NCI-H774 (cell line): ENCODE measurements at places on chromosomes 4 and X.
A peak's percentile ranks its signal among the peaks of the same experiment; 100 is the strongest.

- peak; percentile 5 for DNase-seq
Measured at GRCh38 chr4:124111922-124112321, 600.6 kb downstream of the ANKRD50 start.

DNA sequence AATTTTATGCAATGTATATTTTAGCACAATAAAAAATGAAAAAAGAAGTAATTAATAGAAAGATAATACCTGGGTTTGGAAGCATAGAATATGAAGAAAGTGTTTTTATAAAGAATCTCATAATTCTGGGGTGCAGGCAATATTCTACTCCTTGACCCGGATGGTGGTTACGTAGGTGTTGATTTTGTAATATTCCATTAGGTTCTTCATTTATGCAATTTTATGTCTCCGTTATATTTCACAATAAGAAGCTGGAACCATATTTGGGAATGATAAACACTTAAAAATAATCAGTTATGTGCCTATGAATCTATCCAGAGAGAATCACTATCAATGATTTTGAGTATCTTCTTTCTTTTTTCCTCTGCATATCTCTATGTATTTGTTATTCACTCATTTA is 38.5 kb downstream of the CHRNA9 start:
- DNase-seq, result no peak

- DNase-seq, result no peak
Measured at GRCh38 chr4:45663628-45664081, 460.2 kb downstream of the GABRG1 start.

DNA sequence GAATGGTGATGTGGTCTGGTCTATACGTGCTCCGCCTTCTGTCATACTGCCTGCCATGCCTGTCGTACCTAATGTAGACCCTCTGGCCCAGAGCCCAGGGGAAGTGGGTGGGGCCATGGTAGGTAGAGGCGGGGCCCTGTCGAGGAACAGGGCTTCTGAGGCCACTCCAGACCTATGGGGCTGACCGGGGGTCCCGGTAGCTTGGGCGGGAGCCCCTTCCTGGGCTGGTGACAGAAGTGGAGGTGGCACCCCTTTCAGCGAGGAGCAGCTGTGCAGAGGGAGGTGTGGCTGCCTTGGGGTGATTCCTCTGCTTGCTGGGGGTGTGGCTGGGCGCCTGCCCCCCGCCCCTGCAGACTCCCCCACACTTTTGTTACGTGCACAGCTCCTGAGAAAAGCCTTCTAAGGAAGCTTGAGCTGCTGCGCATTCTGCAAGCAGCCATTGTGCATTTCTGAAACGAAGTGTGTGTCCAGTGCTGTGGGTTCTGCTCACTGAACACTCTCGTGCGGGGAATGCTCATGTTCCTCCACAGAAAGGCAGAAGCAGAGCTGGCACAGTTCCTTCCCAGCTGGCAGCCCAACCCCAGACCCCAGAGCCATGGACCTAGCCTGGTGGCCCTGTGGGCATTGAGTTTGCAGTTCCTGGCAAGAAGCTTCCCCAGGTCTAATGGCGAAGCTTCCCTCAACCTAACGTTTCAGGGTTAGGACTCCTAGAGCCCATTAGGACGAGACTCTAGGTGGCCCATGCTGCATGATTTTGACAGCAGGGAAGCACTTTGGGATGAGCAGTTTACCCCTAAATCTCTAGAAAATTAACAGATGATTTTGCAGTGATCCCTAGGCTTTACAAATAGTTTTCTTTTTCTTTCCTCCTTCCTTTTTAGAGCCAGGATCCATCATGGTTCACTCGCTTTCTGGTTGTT is 72.7 kb upstream of the HGFAC start:
- DNase-seq, result no peak

DNA sequence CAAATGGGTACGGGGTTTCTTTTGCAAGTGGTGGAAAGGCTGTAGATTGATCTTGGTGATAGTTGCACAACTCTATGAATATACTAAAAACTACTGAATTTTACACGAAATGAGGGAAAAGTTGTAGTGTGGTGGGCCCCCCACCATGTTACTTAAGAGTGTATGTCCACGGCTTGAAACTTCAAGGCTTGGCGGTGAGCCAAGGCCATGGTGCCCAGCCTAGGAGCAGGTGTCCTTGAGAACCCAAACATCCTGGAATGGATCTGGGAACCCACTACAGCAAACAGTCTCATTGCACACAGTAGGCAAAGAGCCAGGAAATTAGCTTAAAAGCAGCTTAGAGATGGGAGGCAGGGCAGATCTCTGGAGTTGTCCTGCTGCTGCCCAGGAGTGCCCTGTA is 62.9 kb downstream of the BRCC3 start:
- DNase-seq, result no peak

DNA sequence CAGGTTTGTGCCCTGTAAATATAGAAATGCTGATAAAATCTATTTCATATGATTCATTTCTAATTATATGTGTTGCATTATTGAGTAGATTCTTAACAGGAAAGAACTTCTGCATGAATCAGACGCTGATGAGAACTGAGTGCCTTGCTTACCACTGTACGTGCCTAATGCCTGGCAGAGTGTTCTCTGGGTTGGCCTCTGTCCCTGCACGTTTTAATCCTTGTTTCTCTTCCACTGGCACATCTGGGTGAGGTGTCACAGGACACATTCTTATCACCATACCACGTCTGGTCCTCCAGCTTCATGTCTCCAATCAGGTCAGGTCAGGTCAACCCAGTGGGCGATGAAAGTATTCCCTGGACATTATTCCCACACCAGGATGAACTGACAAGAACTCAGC is 53.6 kb downstream of the KLF3 start:
- no peak for DNase-seq

DNA sequence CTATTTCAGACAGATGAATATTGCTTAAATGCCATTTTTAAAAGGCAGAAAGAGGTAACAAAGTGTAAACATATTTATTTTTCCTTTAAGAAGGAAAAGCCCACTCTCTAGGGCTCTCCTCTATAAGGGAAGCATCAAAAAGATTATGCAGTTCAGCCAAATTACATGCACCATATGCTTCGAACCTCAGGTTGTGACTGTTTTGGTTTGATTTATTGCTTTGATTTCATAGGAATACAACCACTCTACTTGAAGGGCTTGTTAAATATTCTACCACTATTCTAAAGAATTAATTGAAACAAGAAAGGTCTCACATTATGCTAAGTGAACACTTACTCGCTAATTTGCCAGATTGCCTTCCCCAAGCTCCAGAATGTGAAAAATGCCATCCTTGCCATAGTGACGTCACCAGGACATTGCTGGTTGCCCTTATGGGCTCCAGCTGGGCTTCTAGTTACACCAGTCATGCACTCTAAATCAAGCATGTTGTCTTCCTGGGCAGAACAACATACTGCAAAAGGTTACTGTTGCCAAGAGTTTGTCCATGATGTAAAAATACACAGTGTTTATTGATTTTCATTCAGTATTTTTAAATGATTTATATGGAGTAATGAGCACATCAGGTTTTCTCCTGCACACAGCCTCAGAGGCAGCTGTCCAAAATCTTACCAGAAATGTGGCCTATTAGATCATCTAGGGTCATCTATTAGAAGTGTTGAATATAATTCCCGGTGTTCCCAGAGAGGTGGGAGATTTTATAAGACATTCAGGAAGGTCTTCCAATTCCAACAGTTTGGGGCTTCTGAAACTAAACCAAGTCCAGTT is 164.4 kb upstream of the RAPGEF2 start:
- DNase-seq, result no peak

DNA sequence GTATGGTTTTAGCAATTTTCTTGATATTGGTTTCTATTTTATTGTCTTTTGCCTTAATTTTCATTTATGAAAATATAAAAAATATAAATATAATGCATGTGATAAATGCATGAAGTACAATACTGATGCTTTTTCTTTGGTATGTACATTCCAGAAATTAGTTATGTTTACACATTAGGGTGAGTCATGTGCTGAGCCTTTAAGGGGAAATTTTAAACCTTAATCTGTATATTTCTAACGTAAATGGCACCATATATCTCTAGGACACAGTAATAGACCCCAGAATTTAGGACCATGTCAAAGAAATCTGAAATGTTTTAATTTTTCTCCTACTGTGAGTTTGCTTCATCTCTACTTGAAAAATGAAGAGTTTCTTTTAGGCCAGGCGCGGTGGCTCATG is 117.8 kb upstream of the SPRY1 start:
- DNase-seq, result no peak

GRCh38 chrX:113975441-113975840 is 608.4 kb upstream of the HTR2C start:
- no peak for DNase-seq

DNA sequence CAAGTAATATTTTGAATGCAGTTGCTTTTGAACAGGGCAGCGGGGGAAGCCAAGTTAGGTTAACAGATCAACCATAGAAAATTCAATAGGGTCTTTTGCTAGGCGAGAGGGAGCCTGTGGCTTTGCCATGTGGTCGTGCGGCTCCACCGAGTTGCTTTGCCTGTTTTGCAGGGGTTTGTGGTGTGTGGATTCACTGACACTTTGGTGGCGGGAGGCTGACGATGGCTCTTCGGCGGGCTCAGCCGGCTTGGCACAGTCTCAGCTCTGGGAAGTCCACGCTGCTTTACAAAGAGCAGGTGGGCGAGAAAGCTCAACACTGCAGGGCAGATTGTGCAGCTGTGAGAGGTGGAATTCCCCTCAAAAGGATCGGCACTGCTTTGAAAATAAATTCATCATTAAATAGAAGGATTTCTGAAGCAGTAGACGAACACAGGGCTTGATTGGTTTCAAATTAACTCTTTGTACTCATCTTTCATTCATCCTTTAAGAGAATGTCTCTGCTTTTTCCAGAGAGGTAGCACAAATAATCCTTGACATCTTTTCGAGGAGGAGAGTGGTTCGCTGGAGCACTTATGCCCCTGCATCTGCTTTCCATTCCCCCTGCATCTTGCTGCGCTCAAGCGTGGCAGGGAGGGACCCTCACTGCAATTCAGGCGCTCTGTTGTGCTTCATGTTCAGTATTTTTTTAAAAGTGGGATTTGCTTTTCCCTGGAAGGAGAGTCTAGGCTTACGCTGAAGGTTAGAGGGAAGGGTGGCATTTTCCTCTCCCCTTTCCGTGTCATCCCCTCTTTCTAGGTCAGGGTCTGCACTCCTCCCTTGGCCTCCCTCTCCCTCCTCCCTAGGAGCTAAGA is 201.8 kb upstream of the LEF1 start:
- DNase-seq, result no peak

DNA sequence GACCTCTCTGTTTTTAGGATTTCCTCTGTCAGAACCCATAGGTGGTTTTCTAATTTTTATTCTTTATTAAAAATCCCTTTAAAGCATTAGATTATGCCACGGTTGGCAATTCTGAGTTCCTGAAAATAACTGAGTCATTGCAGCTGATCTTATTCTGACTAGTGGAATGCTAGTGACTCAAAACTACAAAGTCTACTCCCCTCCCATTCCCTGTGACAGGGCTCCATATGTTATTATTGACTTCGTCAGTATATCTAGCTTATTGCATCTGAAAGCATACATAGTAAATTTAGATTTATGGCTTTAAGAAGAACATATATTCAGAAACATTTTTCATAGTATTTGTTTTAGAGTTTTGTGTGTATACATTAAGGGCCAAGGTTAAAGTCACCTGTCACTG is 38.5 kb downstream of the HERC3 start:
- no peak for DNase-seq

- DNase-seq, result no peak
Measured at GRCh38 chrX:114584983-114585842, 1.3 kb downstream of the HTR2C start.

DNA sequence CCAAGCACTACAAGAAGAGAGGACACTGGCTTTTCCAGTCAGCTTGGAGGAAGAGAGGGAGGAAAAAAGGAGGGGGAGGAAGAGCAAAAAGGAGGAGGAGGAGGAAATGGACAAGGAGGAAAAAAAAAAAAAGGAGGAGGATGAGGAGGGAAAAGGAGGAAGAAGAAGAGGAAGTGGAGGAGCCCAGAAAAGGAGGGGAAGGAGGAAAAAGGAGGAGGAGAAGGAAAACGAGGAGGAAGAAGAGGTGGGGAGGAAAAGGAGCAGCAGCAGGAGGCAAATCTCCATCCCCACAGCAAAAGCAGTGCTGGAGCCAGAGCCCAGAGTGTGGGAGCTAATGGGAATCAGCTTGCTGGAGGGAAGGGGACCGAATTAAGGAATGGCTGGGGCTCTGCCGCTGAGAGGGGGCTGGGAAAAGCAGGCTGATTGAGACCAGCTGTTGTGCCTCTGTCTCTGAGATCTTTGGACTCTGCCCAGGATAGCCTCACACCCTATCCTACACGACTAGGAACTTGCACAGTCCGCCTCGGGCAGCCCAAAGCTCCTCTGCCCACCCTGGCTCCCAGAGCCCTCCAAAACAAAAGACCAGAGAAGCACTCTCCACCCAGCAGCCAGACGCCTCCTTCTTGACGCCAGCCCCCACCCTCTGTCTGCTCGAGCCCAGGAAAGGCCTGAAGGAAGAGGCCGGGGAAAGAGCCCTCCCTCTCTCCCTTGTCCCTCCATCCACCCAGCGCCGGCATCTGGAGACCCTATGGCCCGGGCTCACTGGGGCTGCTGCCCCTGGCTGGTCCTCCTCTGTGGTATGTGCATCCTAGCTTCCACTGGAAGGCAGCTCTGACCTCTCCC is at the start of gene XPNPEP2:
Gene XPNPEP2 (plus strand): TSS at position 514 of the 843 bp plus-strand sequence. CDS start 235 bp downstream, at position 749.
- DNase-seq, result no peak

- DNase-seq, result no peak
Measured at GRCh38 chr4:113024388-113024787, 25.1 kb upstream of the ANK2 start.

- no peak for DNase-seq
Measured at GRCh38 chrX:5791721-5792120, 436.9 kb downstream of the NLGN4X start.

- DNase-seq, result no peak
Measured at GRCh38 chr4:188266386-188266785, 127.1 kb downstream of the TRIML1 start.

- DNase-seq, result no peak
Measured at GRCh38 chr4:6095023-6095752, 77.0 kb upstream of the C4orf50 start.

DNA sequence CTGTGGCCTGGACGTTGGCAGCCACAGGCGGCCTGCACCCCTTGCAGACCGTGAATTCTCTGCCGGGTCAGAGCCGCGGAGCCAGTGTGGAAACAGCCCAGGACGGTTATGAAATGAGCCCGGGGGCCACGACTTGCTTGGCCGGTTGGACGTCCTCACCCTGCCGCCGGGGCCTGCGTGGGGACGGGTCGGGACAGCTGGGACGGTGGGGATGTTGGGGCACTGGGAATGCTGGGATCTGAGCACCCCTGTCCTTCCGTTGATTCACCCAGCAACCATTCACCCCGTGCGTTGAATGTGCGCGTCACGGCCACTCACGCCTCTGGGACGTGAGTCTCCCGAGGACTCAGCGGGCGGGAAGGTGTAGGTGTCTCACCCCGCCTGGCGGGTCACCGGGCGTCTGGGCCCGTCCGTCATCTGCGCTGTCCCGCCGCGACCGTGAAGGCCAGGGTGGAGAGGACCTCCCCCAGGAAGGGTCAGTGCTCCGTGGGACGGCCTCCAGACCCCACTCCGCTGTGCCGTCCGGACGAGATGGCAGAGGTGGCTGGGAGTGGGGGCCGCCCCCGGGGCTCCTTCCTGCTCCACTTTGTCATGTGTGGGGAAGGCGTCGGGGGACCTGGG is 4.5 kb upstream of the PLCXD1 start:
- DNase-seq, result no peak

GRCh38 chrX:9233141-9233540 is 199.2 kb upstream of the FAM9B start:
- DNase-seq, result no peak
